SK-MEL-5 (cell line): ENCODE measurements at places on chromosomes 5 and 9. TPM values are rescaled to one million over a fixed set of nuclear protein-coding genes. Genes with fewer than 3 reads are reported as not detected.
A peak's percentile ranks its signal among the peaks of the same experiment; 100 is the strongest.

Gene FRMD3
- total RNA-seq: 21.5 and 22.1 TPM in 2 replicates

Gene CAPSL
- not detected in 2 replicates for total RNA-seq

DNA sequence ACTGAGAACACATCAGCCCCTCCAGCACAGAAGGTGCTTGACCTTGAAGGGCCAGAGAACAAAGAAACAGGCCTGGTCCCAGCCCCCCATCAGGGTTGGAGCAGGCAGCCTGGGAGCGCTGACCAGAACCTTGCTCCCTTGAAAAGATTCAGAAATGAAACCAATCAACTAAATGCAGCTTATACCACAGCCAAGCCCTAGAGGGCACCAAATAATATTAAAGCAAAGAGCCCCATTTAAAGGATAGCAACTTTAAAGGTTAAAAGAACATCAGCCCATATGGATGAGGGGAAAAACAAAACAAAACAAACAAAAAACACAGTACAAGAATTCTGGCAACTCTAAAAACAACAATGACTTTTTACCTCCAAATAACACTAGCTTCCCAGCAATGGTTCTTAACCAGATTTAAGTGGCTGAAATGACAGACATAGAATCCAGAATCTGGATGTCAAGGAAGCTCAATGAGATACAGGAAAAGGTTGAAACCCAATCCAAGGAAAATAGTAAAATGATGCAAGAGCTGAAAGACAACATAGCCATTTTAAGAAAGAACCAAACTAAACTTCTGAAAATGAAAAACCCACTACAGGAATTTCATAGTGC lies 471.9 kb downstream of the MTRR start:
- peak; percentile 78 for DNase-seq

DNA sequence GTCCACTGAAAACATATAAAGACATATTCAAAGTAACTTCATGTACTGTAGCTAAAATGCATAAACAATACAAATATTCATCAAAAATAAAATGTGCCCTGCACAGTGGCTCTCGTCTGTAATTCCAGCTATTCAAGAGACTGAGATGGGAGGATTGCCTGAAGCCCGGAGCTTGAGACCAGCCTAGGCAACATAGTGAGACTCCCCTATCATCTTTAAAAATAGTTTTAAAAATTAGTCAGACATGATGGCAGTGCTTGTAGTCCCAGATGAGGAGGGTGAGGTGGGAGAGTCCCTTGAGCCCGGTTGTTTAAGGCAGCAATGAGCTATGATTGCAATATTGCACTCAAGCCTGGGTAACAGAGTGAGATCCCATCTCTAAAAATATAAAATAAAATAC lies 534.1 kb downstream of the ANXA1 start:
- no peak for DNase-seq
